NCI-H2029 treated with DMSO at 0.1 percent for 48 hours (cell line): ENCODE measurements at places on chromosomes 7 and 10.

DNA sequence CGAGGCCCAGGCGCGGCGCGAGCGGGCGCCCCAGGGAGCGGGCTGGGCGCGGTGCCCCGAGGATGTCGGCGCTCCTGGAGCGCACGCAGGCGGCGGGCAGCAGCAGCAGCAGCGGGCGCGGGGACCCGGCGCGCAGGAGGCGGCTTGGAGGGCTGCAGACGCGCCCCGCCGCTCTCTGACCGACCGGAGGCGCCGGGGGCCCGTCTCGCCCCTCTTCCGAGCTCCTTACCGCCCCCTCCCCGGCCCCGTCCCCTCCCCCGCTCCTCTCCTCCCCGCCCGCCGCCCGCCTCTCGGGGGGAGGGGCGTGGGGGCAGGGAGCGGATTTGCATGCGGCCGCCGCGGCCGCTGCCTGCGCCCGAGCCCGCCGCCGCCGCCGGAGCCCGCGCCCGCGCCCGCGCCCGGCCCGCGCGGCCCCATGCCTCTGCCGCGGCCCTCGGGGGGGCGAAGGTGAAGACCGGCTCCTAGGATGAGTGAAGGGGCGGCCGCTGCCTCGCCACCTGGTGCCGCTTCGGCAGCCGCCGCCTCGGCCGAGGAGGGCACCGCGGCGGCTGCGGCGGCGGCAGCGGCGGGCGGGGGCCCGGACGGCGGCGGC is at the start of gene NRG3:
Gene NRG3, plus strand, starts transcription at position 320 of the 592 bp plus-strand sequence.
- no peak for DNase-seq

DNA sequence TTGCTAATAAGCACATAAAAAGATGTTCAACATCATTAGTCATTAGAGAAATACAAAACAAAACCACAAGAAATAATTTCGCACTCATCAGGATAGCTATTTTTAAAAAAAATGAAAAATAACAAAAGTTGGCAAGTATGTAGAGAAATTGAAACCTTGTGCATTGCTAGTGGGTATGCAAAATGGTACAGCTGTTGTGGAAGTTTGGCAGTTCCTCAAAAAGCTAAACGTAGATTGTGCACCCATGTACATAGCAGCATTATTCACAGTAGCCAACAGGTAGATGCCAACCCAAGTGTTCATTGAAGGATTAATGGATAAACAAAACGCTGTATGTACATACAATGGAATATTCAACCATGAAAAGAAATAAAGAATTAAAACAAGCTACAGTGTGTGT is 35.3 kb upstream of the STARD3NL start:
- no peak for DNase-seq

DNA sequence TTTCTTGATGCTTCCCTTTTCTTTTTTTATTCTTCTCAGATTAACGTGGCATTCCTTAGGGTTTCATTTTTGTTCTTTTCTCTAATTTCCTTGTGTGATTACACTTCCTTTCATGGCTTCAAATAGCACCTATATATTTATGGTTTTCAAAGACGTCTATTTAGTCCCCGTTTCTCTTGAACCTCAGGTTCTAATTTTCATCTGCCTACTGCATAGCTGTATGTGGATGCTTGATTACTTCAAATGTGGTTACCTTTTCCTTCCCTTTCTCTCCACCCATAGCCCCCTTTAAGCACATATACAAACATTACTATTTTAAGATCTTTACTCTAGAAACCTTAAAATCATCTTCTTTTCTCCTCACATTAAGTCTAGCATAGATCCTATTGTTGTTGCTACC is 2.4 kb downstream of the TPST1 start:
- no peak for DNase-seq

DNA sequence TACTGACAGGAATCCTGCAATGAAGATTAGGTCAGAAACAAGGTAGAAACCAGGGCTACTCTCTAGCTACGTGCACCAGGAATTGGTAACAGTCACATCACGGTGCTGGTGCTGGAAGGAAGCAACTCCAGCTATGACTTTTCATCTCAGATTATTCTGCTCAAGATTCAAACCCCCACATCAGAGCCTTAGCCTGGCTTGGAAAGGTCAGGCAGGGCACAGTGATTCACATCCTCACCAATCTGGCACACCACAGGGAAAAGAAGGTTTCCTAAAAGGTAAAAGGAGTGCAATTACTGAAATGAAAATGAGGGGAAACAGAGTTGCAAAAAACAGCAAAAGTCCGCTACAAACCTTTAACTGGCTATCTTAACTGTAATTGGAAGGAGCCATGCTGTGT is 240.2 kb upstream of the NPSR1 start:
- no peak for DNase-seq

DNA sequence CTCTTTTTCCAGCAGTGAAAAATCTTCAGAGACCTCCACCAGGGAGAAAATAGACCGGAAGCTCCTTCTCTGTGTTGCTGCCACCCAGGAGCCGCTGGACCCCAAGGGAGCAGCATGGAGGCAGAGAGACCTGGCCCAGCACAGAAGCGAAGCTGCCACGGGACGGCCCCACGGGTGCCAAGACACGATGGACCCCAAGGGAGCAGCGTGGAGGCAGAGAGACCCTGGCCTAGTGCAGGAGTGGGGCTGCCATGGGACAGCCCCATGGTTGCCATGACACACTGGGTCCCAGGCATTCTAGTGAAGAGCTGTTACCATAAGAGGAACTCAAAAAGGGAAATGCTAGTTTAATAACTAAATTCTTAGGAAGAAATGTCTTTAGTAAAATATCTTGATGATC is 186.3 kb downstream of the PTPRN2 start:
- DNase-seq = no peak

DNA sequence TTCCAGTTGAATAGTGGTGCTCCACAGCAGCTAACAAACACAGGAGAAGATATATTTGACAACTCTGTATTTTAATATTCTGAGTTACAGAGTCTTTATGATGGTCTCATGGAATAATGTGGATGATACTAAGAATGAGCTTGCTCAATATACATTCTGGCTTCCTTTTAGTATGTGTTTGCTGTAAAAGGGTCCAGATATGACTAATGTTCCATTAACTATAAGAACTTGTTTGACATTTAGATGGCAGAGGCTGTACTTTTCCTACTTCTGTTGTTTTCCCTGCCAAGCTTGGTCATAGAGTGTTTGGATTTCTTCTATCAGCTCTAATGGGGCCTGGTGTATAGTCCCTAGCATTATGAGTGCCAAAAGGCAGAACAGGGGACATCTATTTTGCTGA is 61.5 kb upstream of the GPR22 start:
- DNase-seq = no peak

- DNase-seq = peak; percentile 65
These were observed 433.6 kb upstream of the GALNT17 start for GRCh38 chr7:70698219-70698832.

GRCh38 chr7:42211938-42212337 is 25.1 kb downstream of the GLI3 start:
- no peak for DNase-seq

- DNase-seq = no peak
These were observed 72.6 kb downstream of the COBL start for GRCh38 chr7:51244053-51244452.

DNA sequence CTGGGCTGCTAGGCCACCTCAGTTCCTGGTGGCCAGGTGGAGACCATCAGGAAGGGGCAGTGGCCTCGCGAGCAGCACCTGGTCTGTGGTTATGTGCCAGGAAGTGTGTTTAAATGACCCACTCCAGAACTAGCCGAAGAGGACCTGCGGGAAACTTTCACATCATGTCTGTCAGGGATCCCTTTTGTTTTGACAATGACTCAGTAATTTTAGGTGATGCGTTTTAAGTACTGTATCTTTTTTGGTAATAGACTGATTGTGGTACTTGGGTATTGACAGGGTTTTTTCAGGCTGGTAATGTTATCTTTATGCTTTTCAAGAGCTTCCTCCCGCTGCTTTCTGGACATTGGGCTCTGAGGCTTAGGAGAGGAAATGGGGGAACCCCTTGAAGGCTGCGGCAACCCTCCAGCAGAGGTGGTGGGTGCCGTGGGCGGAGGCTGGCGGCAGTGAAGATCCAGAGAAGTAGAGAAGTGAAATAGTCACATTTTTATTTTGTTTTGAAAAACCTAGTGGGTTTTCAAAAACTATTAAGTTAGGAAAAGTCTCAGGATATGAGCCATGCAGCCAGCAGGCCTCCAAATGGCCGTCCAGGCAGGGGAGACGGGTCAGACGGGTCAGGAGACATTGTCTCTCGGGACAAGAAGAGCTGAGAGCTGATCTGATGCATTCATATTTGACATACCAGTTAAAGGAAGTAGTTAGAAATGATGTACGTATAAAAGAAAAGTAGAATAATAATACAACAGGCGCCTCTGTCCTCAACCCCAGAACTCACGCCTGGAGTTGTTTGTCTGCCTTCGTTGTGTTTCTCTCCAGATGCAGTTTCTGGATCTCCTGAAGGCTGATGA is 27.7 kb downstream of the PPP2R2D start:
- no peak for DNase-seq

- no peak for DNase-seq
These were observed 80.9 kb downstream of the DOCK4 start for GRCh38 chr7:112125250-112125649.

DNA sequence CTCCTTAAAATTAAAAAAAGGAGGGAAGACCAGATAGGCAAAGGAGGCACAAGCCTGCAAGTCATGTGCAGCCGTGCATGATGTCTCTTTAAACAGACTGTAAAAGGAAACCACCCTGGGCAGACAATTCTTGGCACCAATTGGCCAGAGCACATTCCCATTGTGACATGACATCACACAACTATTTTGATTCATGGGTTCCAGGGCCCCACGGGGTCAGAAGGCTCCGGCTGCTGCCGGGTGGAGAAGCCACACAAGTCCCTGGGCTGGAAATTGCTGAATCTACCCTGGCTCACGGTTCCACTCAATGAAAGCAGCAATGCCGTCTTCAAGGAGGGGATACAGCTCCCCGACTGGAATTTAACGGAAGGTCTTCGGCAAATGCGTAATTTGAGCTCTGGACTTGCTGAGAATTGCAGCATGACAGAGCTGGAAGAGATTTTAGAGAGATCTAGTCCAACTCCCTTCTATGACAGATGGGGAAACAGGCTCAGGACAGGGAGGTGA is 140.5 kb downstream of the PRKAG2 start:
- DNase-seq = peak; percentile 60

DNA sequence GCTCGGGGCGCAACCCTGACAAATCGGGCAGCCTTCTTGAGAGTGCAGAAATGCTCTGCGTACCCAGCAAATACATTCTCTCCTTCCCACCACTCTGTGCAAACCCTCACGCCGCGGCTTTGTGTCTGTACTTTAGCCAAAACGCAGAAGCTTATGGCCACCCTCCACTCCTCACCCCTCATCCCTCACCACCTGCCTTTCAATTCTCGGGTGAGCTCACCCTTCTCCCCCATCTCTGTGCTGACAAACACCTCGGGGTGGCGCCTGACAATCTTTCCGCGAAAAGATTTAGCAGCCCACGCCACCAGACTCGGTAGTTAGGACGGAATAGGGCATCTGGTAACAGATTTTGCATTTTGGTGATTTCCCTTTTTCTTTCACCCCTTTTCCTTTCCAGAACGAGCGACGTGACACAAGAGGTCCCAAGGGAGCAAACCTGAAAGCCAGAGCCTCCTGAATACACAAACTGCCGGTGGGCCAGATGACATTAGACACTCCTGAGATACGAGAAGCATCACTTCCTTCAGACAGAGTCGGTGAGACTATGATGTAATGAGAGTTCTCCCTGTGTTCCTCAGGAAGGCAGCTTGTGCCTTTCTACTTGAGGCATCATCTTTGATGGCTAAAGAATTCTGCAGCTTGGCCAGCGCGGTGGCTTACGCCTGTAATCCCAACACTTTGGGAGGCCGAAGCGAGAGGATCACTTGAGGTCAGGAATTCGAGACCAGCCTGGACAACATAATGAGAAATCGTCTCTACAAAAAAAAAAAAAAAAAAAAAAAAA is 671 bp upstream of the ATAD1 start:
- no peak for DNase-seq

DNA sequence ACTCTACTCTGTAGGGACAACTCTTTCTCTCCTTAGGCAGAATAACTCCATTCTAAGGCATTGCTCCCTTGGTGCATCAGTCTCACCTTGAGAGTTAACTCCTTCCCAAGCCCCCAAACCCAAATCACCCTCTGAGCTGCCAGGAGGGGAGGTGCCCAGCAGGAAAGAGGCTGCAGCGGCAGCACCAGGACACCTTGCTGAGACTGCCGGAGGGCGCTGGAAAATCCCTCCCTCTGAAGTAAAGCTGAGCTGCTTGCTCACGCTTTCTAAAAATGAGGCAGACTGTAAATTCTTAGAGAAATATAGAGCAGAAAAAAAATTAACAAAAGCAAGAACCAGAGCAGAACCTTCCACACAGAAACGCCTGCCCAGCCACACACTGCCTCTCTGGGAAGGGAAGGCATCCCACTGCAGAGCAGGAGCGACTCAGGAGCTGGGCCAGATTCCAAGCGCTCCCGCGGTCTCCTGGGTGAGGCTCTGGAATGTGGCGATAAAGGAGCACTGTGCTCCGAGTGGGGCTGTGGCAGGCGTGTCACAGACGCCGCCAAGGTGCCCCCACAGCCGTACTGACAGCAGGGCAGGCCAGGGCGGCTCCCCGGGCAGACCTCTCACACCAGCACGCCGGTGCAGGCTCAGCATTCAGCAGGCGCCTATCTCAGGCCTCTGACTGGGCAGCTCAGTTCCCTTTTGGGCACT is 202.1 kb downstream of the TNS3 start:
- no peak for DNase-seq

DNA sequence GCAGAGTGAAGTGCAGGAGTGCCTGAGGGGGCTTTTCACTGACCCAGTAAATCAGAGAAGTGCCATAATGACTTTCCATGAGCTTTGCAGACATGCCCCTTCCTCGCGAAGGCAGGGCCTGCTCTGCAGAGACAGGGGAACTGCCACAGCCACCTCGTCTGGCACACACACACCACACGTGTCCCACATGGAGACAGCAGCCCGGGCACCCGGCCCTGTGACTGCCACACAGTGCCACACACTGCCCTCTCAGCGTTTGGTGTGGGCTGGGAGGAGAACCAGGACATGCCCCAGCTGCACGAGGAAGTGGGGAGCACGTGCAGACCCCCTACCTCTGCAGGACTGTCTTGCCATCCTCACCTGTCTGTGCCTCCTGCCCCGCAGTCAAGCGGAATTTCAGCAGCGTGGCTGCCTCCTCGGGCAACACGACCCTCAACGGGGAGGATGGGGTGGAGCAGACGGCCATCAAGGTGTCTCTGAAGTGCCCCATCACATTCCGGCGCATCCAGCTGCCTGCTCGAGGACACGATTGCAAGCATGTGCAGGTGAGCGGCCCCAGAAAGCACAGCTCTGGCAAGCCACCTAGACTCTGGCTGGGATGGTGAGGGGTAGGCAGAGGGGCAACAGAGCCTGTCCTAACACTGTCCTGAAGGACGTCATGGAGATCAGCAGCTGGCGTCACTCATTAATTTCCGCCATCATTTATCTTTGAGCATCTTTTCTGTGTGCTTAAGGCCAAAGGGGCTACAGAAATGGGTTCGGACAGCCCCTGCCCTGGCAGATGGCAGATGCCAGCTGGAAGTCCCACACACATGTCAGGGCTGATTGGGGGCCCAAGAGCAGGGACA is 43.4 kb upstream of the PPIF start:
- DNase-seq = no peak

- no peak for DNase-seq
These were observed 106.2 kb downstream of the CUX1 start for GRCh38 chr7:101923602-101923985.

GRCh38 chr10:89516149-89516832 is 19.1 kb downstream of the SLC16A12 start:
- DNase-seq = peak; percentile 3

GRCh38 chr10:84108797-84109196 is 30.5 kb upstream of the GHITM start:
- DNase-seq = no peak
